Stimulated activated CD4-positive, alpha-beta T cell treated with anti-CD3 and anti-CD28 coated beads, TNF-alpha, amount 100 ng/mL, for 1 hour (primary cell): ENCODE measurements at places on chromosomes 7 and 10.

DNA sequence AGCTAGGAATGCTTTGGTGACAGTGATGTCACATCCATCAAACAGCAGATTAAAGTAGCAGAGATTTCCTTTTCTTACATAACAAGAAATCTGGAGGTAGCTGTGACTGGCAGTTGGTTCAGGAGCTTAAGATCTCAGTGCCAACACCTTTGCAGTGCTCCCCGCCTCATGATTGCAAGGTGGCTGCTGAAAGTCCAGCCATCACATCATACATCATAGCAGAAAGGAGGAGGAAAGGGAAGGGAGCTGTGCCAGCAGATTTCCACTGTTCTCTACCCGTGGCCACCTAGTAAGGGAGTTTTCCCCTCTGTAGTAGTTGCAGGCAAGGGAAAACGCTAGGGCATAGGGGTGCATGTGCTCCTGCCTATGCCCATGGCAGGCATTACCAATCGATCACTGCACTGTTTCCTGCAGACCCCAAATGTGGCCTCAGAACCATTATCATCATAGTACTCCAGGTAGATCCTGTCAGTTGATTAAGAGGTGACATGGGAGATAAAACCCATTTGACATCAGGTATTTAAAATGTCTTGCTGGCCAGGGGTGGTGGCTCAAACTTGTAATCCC, 57.9 kb upstream of the GTF2IRD1 start:
- no peak for DNase-seq

GRCh38 chr7:130741331-130741995, 7.5 kb upstream of the KLF14 start:
- no peak for DNase-seq

DNA sequence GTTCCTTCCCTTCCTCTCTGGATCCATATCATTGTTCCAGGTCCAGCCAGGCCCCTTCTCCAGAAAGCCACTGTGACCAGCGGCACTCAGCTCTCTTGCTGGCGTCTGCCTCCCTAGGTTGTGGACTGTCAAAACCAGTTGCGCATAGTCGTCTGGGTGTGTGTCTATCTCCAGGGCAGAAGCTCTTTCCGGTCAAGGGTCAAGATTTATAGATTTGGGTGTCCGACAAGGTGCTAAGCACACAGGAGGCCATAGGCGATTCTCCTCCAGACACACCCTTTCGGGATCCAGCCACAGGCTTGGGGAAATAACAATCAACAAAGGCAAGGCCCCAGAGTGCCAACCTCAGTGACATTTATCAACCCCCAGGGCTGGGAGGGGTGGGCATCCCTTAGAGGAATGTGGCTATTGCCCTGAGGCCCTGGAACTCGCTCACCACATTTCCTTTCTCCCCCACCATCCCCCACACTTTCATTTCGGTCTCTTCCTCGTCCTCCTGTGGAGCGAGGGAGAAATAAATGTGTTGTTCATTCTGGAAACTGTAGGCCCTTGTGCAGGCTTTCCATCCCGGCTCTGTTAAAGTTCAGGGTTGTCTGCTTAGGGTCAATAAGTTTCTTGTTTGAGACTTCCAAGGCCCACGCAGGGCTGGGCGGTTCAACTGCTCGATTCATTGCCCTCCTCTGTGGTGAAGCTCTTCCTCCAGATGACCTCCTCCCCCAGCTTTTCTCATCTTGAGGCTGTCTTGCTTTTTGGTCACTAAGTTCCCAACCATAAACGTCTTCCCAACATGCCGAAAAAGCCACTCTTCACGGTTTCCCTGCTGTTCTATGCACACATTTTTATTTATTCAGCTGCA, 57.9 kb downstream of the AFAP1L2 start:
- DNase-seq = no peak

GRCh38 chr7:119900996-119901672, 371.8 kb upstream of the KCND2 start:
- DNase-seq = no peak

DNA sequence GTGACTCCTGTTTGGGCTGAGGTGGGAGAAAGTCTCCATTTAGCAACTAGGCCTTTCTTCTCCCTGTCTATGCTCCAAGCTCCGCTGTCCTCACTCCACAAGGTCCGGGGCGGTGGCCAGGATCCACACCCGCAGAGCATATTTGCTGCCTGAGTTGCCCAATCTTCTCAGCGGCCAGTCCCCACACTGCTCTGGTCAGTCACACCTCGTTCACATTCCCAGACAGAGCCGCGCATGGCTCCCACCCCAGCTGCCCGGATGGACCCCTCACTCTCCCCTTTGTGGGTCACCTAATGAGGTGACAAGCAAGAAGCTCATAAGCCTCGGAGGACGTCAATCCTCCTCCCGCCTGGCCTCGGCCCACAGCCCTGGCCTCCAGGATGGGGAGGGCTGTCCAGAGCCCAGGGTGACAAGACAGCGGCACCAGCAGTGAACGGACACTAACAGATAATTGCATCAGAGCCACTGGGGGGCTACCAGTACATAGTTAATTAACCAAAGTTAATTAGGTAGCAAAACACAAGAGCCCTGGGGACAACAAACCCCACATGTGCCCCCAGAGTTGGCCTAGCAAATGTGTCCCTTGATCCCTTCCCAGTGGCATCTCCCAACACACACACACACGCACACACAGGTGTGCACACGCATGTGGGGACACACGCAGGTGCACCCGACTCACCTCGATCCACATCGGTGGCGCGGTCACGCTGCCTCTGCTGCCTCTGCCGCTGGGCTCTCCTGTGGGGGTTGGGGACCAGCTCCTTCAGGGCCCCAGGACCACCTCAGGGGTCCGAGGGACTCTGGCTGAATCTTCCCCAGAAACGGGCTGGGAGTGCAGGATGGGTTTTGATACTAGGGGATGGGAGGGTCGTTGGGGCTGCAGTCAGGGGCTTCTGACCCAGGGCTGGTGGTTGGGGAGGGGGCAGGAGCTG, 11.8 kb downstream of the EPHA1 start:
- no peak for DNase-seq

GRCh38 chr7:137664846-137665245, 181.9 kb downstream of the DGKI start:
- DNase-seq = no peak

GRCh38 chr10:46546591-46547540, 9.6 kb downstream of the GPRIN2 start:
- no peak for DNase-seq

DNA sequence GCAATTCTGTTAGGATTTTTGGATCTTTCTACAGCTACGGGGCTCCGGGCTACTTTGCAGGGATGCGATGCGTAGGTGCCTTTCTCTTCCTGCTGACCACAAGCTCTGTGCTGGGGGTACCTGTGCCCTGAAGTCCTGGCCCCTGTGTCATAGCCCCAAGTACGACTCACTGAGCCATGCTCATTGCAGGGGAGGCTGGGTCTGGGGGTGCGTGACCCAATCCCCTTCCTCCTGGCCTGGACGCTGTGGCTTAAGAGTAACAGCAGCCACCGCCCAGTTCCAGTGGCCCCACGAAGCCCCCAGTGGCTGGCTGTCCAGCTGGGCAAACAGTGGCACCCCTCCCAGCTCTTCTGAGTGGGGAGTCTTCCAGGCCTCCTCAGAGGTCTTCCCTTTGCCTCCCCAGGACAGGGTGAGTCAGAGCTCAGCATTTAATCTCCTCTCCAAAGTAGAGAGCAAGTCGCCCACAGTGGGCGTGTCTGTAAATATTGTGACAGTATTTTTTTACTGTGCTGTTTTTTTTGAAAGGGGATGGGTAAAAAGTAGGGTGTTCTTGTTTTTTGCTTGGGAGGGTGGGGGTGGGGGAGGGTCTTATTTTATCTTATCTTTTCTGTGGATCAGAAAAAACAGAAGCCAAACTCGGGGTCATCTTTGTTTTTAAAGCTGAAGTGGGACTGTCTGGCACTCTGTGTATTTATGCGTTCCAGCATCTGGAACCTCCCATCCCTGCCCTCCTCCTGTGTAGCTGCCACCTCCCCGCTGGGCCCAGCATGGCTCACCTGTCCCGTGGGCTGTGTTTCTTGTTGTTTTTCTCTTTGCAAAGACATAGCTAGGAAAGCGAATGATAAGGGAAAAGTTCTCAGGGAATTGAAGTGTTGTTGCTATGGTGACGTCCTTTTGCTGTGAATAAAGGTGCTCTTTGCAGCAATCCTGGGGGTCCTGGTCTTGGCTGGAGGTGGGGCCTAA, 8.2 kb downstream of the LFNG start:
- no peak for DNase-seq

- DNase-seq = no peak
Observed at GRCh38 chr7:3928727-3929515, 627.9 kb downstream of the SDK1 start.

GRCh38 chr10:34154383-34154900, 660.7 kb downstream of the PARD3 start:
- DNase-seq = no peak

DNA sequence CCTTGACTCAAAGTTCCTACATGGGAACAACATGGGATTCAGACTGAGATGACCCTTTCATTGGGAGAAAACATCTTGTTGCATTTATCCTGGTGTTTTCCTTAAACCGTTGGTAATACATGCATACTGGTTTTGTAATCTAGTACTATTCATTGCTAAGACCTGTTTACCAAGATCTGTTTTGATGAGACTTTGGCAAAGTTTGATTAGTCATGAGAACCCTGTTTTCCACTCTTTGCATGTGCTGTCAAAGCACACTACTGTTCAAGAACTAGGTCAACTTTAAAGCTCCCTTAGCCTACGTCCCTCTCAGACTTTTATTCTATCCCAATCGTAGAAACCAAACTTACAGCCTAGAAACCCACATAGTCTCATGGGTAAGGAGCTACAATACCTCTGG, 650.9 kb downstream of the GATA3 start:
- DNase-seq = no peak

DNA sequence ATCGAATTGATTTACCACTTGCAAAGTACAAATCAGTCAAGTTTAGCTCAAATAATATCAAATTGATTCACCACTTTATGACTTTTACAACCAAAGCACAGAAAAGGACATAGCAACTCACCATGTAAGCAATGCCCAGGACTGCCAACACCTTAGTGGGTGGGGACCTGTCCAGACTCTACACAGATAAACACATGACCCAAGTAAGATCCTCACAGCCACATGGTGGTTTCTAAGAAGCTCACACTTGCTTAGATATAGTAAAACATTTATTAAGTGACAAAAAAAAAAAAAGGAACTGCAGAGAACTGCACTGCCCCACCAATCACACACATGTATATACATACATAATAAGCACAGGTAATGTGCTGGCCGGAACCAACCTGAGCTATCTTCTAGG, 116.2 kb downstream of the SLC25A13 start:
- DNase-seq = no peak

DNA sequence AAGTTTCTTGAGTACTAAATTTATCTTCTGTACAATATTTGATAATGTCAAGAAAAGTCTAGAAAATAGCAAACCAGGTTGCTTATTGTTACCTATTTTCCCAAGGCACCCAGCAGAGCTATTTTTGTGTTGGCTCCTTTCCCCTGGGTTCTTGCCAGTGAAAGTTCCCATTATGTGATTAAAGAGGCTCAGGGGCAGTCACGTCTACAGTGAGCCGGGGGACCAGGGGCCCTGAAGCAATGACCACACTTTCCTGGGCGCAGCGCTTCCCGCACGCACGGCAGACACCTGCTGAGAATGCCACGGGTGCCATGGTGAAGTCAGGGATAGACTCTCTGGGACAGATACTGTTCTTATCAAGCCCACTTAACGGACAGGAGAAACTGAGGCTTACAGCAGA, 10.4 kb upstream of the CNPY1 start:
- no peak for DNase-seq

- no peak for DNase-seq
Observed at GRCh38 chr10:92990615-92991014, 70.0 kb upstream of the CYP26C1 start.

- DNase-seq = no peak
Observed at GRCh38 chr10:18368682-18369081, 228.5 kb downstream of the CACNB2 start.

- DNase-seq = no peak
Observed at GRCh38 chr7:151745706-151746105, 131.2 kb downstream of the PRKAG2 start.

DNA sequence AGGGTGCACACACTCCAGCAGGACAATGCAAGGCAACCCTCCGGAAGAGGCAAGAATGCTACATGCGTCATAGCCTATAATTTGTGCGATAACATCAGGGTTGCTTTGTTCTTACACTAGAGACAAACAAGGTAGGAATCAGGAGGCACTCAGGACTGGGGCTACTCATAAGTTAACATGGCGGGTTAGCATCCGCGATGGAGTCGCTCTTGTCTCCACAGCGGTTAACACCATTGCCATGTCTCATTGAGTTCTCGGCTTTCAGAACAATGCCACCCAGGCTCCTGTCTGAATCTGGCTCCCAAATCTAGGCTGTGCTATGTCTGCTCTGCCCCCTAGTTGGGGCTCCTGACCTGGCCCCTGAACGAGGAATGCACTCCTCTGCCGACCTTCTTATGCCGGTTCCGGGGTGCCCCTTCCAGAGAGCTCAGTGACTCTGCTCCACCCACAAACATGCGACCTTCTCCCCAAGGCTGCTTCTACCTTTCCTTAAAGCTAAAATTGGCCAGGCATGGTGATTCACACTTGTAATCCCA, 24.9 kb upstream of the SLF2 start:
- no peak for DNase-seq

DNA sequence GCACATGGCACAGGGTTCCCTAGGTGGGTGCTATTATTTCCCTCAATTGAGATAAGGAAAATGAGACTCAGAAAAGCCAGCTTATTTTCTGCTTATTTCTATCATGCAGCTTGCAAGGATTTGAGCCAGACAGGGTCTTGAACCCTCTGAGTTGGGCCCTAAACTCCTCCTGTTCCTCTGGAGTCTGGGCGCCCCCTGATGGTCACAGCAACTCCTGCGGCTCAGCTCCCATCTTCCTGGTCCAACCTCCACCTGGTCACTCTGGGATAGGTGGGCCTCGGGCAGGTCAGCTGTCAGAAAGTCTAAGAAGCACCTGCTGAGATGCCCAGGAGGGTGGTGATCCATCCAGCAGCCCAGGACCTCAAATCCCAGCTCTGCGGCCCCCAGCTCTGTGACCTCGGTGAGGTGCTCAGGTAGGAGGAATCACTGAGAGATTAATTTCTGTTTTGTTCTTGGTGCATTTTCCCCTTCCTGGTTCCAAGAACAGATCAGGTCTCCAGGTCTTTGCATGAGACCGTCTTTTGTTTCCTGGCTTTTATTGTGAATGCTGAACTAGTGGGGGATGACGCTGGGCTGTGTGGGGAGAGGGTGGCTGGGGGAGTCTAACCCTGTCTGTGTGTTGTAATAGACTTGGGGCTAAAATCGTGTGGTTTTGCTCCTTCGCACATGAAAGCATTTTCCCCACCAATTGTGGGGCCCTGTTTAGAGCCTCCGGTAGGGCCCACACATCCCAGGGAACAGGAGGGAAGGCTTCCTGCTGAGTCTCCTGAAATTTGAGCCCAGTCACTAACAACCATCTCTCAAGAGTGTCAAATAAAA, 32.8 kb downstream of the TMEM130 start:
- DNase-seq = no peak

- DNase-seq = no peak
Observed at GRCh38 chr10:93476756-93477155, 5.4 kb downstream of the MYOF start.

GRCh38 chr10:86411281-86411841, 44.8 kb upstream of the GRID1 start:
- DNase-seq = no peak

DNA sequence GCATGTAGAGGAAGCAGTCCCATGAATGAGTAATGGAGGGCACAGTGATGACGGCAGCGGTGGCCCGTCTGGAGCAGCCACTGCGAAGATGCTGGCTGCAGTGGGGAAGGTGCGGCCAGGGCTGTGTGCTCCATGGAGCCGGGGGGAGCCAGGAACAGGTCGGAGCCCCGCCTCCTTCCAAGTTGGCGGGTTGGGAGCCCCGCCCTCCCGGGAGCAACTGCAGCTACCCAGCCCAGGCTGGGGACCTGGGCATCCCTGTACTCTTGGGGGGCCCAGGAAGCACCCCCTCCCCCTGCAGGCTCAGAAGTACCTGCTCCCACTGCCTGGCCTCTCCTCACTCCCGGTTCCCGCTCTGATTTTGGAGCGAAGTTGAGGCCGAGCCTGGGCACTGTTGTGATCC, 175.1 kb upstream of the ADCY1 start:
- no peak for DNase-seq
